Activated CD4-positive, CD25-positive, alpha-beta regulatory T cell treated with anti-CD3 and anti-CD28 coated beads, Interleukin-2, amount 50 U/mL, for 24 hours (primary cell): ENCODE measurements at places on chromosomes 3 and 15.
A peak's percentile ranks its signal among the peaks of the same experiment; 100 is the strongest.

DNA sequence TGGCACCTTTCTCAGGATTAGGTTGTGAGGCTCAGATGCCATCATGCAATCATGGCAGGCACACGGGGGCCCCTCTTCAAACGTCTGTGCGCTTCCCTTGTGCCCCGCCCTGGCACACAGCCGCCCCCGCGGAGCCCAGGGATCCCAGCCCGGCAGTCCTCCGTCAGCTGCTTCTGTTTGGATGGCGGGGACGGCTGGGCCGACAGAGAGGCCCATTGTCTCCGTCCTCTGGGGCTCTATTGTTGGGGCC lies 849 bp upstream of the HDAC11 start:
- peak; percentile 3 for ATAC-seq

- ATAC-seq = no peak
Measured at GRCh38 chr3:155492841-155493240, 199.4 kb upstream of the STRIT1 start.

DNA sequence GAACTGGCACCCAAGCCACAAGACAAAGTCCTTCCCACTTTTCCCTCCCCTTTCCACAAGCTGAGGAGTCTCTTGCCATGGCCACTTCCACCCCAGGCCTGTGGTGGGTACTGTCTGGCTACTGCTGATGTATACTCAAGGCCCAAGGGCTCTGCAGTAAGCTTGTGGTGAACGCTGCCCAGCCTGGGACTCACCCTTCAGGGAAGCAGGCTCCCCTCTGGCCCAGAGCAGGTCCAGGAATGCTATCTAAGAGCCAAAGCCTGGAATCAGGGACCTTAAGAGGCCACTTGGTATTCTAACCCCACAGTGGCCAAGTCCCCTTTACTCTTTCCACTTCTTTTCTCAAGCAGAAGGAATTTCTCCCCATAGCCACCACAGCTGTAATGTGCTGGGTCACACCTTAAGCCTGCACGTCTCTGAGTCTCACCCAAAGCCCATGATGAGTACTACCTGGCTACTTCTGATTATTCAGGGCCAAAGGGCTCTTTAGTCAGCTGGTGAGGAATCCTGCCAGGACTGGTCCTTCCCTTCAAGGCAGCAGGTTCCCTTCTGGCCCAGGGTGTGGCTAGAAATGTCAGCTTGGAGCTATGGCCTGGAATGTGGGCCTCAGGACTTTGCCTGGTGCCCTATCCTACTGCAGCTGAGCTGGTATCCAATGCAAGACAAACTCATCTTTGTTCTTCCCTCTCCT lies 4.0 kb downstream of the PATL2 start:
- no peak for ATAC-seq

- no peak for ATAC-seq
Measured at GRCh38 chr3:52516509-52517195, 17.0 kb downstream of the NT5DC2 start.

- ATAC-seq = no peak
Measured at GRCh38 chr3:16928386-16929132, 43.8 kb downstream of the PLCL2 start.

DNA sequence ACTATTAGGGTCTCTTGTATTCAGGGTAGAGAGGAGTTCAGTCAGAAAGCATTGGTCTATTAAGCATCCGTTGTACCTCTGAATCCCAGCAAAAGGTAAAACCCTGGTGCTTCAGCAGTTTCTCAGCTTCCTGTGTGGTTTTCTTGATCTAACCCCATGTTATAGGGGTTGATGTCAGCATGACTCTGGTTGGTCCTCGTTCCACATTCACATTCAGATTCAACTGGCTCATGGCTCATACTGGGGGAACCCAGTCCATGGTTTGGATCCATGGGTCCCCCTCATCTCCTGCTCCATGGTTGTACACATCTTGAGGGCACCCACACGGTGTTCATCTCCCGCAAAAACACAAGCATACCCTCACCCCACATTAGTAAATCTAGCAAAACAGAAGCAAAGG lies 47.7 kb upstream of the C2CD4B start:
- ATAC-seq = no peak

- ATAC-seq = no peak
Measured at GRCh38 chr15:54810496-54810895, 386.2 kb downstream of the RSL24D1 start.

DNA sequence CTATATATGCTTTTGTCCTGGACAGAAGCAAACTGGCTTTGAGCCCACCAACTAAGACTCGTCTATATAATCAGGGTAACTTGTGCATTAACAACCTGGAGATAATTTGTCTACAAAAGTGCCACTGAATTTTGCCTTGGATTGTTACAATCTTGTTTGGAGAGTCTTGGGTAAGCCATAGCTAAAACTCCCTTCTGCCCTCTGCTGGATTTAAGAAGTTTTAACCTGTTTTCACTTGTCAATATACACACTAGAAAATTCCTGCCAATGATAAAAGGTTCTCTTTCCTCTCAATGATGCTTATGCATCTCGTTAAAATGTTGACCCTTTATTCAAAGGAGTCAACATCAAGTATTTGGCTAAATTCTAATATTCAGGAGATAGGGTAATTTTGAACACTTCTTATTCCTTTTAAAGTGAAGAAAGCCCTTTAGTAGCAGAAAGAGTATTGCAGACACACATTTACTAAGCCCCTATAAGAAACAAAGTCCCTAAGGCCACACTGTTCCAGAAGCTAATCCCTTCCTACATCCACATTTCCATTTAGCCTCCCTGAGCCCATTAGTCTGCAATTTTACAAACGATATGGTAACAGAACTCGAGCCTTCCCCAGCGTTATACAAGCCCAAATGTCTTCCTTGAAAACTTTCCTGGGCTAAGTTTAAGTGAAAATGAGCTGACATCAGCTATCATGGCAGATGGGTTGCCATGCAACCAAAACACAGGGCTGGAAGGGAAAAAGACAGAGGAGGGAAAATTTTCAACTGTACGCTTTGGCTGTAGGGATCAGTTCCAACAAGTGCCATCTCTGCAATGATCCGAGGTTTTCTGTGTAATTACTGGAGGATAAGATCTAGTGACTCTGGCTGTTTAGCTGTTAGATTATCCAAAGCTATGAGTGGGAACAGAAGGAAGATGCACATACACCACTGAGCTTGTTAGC lies 75.9 kb upstream of the FGF12 start:
- ATAC-seq = no peak

DNA sequence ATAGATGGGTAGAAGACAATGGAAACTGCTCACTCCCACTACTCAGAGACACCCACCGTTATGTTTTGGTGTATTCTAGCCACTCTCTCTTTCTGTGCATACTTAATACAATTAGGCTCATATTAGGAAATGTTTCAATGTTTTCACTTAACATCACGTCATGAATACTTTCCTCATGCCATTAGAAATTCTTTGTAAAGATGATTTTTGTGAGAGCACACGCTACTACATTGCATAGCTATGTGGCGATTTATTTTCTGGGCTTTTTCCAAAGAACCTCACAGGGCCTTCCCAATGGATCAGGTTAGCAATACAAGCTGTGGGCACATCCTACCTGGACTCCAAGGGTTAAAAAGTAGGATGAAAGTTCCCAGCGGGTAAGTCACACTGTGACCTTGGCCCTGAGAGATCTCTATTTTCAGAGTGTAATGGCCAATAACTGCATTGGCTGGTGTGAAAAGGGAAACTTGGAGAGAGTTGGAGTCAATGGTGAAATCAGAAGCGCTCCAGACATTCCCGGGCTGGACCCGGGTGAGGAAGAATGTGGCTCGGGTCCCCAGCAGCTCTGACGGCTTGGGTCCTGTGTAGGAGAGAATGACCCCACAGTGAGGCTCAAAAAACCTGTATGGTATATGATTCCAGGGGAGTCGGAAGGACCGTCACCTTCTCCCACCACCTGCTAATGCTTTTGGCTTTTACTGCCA lies 25.8 kb upstream of the TGM5 start:
- no peak for ATAC-seq

DNA sequence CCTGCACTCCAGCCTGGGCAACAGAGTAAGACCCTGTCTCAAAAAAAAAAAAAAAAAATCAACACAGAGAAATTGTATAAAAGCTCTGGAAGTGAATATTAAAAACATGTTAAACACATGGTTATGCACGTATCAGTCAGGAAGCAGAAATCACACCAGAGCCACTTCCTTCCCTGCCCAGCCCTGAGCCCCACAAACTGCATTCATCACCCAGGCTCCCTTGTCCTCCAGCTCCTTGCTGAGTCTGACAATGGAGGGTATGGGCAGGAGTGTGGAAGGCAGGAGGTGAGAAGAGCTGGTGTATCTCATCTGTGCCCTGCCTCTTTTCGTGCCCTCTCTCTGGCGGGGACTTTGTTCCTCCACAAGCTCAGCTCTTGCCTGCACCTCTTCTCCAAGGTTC lies 12.1 kb upstream of the LOXL1 start:
- ATAC-seq = no peak

- ATAC-seq = no peak
Measured at GRCh38 chr3:48395714-48396113, 23.7 kb downstream of the FBXW12 start.

GRCh38 chr15:40054855-40055575 lies 16.0 kb upstream of the SRP14 start:
- ATAC-seq = peak; percentile 47

DNA sequence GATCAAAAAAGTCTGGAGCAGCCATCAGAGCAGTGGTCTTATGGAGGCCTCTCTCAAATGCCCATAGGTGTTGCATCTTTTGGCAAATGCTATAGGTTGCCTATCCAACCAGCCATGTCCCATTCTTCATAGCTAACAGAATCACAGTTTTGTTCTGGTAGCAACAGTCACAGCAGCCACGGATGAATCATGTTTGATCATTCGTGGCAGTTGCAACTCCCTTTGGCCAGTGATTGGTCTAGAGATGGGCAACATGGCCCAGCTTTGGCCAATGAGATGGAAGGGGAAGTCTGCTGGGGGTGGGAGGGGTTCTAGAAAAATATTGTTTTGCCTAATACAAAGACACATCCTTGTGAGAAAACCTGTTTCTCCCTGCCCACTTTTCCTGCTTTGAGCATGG lies 50.3 kb upstream of the PPP2R3A start:
- no peak for ATAC-seq

DNA sequence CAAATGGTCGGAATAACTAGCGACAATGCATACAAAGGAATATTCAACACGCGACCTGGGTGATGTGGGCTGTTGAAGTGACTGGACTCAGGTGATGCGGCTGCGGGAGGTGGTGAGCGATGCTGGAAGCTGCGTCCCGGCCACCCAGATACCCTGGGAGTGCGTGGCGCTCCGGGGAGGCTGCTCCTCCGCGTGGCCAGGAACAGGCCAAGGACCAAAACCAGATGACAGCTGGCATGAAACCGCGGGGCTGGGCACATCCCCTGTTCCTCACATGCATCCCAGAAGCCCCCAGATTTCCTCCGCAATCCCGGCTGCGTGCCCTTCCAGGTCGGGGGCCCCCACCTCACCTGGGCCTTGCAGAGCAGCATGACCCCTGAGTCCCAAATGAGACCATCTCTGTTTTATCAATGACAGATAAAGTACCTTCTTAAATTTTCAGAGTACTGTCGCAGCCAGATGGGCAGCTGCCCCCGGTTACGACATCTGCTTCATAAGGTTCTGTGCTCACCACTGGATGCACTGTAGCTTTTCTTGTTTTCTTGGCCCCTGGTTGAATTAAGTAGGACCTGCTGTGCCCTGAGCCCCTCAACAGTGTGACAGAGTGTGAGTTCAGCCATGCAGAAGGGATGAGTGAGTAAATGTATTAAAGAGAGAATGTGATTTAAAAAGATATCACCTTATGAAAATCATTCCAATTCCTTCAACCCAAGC lies 278.2 kb downstream of the GABRG3 start:
- no peak for ATAC-seq

GRCh38 chr3:17707813-17708543 lies 34.5 kb downstream of the TBC1D5 start:
- no peak for ATAC-seq

GRCh38 chr15:90749754-90750153 lies 32.6 kb downstream of the BLM start:
- ATAC-seq = peak; percentile 74

- no peak for ATAC-seq
Measured at GRCh38 chr3:3160826-3161225, 18.7 kb downstream of the CRBN start.

GRCh38 chr3:73624821-73625665 lies at the start of gene PDZRN3:
Gene PDZRN3, minus strand, starts transcription at chr3:73624941.
- ATAC-seq = no peak

DNA sequence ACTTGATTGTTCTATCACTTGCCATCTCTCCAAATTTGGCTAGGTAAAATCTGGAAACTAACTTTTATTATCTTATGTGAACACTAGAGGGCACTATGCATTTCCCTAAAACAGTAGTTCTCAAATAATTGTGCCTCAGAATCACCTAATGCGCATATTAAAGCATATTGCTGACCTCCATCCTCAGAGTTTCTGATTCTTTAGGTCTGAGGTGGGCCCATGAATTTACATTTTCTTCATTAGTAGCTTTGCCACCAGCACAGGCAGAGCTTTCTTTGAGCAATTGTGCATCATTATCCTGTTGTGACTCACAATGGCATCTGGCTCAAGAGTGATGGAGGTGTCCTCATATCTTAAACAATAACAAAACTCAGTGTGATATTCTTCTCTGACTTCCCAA lies 17.5 kb upstream of the BCHE start:
- no peak for ATAC-seq

DNA sequence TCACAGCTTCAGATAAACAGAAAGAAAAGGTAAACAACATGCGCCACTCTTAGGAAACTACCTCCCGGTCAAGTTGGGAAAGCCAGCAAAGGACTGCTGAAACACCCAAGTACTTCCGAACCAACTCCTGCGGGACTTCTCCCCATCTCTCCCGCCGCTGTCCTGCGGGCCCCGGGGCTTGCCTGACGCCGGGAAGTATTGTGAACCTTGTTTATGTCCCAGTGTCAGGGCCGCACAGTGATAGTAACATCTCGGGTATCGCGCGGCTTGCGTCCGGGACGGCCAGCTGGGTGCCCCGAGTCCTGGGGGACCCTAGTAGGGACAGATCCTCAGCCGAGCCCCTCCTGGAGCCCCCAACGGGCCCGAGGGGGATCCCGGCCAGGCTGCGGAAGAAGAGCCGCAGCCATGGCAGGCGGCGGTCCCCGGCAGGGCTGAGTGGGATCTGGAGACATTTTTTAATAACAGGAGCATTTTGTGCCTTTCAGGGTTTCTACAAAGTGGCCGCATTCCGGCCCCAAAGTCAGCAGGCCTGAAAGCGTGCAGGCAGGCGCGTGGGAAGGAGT lies 756 bp downstream of the CLPX start:
- no peak for ATAC-seq

GRCh38 chr3:61141227-61141626 lies 110.0 kb downstream of the FHIT start:
- ATAC-seq = no peak

GRCh38 chr3:146589899-146590508 lies 15.1 kb downstream of the PLSCR5 start:
- no peak for ATAC-seq

GRCh38 chr3:179309225-179310078 lies 13.4 kb upstream of the ZNF639 start:
- ATAC-seq = no peak

- no peak for ATAC-seq
Measured at GRCh38 chr3:128458746-128459460, 7.8 kb downstream of the DNAJB8 start.

DNA sequence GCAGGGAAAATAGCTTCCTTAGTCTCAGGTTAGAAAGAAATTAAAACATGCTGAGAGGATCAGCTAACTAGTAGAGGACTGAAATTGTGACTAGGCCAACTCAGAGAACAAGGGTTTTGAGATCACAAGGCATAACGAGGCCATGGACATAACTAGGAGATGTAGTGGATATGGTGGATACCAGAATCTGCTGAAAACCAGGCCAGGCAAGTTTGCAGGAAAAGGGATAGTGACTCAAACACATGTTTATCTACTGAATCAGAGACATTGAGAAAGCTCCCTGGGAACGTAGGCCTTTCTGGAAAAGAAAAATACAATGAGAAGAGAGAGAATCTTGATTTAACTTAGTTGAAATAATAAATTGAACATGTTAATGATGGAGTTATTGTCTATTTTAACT lies 326.5 kb upstream of the GBE1 start:
- ATAC-seq = no peak
